ENCODE measurements at places on chromosomes 4 and X.
A peak's percentile ranks its signal among the peaks of the same experiment; 100 is the strongest.

GRCh38 chr4:187283201-187283955 lies 559.7 kb upstream of the FAT1 start:
- DNase-seq = no peak

- DNase-seq = no peak
Measured at GRCh38 chr4:76977736-76978350, 28.3 kb downstream of the SEPTIN11 start.

- DNase-seq = no peak
Measured at GRCh38 chr4:148118633-148119032, 323.6 kb downstream of the NR3C2 start.

- no peak for DNase-seq
Measured at GRCh38 chr4:148015058-148015457, 283.2 kb downstream of the ARHGAP10 start.

- no peak for DNase-seq
Measured at GRCh38 chr4:106773076-106773905, 262.8 kb downstream of the DKK2 start.

GRCh38 chr4:22678940-22679854 lies 13.5 kb upstream of the GBA3 start:
- peak; percentile 56 for DNase-seq

DNA sequence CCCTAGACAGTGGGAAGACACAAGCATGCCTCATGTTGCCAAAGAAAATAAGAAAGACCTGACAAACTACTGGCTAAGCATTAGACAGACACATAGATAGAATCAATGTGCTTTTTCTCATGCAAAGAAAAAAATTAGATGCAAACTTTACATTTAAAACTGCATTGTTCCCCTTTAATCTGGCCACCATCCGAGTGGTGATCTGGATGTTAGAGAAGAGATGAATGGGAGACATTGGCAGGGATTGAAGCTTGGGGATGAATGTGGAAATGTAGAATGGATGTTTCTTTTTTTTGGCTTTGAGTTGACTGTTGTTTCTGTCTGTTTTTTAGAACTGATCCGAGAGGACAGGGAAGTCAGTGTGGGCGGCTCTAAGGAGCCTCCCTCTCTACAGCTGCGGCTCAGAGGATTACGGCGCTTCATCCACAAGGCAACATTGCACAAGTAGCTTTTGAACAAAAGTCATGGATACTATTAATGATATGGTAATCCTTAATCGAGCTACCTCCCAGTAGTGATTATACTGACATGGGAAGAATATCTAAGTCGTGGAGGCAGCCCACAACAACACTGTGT lies 53.0 kb downstream of the HELT start:
- DNase-seq = no peak

- no peak for DNase-seq
Measured at GRCh38 chr4:81137446-81137845, 77.6 kb downstream of the PRKG2 start.

DNA sequence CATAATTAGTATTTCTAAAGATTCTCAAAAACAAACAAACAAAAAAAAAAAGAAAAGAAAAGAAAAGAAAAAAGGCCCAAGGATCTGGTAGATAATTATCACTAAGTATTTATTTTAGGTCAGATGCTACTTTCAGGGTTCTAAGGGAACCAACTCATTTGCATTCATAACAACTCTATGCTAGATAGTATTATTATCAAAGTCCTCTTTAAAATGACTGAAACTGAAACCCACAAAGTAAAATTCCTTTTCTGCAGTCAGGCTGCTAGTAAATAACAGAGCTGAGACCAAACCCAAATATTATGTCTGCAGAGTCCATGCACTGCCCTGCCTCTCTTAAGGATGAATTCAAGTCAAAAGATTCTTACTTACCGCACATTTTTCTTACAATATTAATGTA lies 38.3 kb upstream of the MAPK10 start:
- DNase-seq = no peak

- no peak for DNase-seq
Measured at GRCh38 chrX:46673620-46674359, 85.1 kb downstream of the SLC9A7 start.

DNA sequence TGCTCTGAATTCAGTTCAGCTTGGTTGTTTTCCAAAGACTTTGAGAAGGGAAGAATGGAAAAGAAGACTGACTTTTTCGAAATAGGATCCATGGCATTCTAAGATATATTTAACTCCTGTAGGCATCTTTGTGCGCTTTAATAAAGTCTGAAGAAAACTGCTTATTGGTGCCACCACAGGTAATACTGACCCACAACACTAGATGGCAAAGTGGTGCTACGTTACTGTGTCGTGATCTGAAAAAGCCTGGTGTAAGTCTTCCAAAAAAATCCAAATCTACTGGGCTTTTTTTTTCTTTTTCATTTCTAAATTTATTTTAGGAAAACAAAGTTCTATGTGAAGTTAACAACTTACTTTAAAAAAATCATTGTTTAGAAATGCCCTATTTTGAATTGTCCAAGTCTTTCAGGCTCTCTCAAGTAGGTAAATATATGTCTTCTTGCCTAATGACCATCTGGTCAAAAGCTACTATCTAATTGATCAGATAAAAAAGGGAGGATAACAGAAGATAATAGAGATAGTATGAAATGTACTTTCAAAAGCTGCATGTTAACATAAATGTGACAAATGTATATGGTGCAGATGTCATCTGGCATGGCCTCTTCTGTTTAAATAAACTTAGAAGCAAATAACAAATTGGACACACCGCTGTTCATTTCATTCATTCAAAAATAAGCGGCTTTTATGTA lies 47.0 kb upstream of the MID1IP1 start:
- peak; percentile 55 for DNase-seq

- no peak for DNase-seq
Measured at GRCh38 chrX:9730752-9731151, 34.9 kb downstream of the GPR143 start.

DNA sequence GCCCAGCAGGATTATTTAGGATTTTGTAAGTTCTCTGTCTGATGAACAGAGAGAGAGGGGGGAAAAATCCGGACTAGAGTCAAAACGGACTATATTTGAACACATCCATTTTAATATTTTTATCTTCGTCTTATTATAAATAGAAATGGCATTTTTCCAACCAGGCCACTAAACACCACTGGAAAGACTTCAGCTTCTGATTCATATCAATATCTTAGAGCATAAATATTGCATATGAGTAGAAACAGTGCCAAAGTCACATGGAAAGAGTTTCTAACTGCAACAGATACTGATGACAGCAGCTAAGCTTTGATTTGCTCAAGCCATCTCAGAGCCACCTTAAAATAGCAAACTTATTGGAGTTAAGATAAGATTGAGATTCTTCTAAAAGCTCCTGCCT lies 456 bp downstream of the PPARGC1A start:
- DNase-seq = no peak

GRCh38 chrX:37701588-37701987 lies 16.0 kb downstream of the XK start:
- no peak for DNase-seq

DNA sequence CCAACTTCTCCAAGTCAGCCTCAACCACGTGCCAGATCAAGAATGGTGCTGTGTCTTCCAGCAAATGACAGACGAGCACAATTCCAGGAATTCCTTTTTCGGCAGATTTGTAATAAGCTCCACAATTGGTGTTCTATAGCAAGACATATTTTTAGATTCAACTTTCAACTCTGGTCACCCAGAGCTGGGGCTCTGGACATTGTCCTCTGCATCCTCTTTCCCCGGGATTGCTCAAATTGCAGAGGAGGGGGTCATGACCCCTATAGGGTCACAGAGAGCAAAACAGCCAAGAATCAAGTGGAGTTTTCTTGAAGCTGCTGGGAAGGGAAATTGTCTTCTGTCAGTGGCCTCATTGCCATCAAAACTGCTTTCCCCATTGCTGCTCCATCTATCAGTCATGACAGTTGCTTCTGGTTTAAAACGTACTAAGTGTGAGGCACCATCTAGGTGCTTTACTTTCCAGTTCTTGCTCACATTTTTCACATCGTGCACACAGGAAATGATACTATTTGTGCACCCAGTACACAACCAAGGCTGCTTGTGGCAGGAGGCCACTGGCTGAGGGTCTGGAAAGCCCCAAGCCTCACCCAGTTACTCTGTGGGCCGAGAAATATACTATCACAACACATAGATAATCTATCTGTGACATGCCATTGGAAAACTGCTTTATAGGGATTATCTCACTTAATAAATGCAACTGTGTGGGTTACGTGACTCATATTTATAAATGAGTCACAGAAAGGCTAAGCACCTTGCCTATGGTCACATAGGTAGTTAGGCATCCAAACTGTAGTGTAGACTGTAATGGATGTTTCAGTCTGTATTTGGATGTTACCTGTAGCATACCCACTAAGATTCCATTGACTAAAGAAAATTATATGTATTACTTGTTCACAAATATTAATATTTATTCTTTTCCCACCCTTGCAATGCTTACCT lies 91.7 kb upstream of the PHOX2B start:
- no peak for DNase-seq

- DNase-seq = no peak
Measured at GRCh38 chr4:78481180-78481579, 70.4 kb upstream of the ANXA3 start.

GRCh38 chr4:147318586-147318985 lies 162.3 kb upstream of the EDNRA start:
- DNase-seq = no peak

GRCh38 chr4:7029921-7030320 lies 13.3 kb upstream of the TADA2B start:
- no peak for DNase-seq

DNA sequence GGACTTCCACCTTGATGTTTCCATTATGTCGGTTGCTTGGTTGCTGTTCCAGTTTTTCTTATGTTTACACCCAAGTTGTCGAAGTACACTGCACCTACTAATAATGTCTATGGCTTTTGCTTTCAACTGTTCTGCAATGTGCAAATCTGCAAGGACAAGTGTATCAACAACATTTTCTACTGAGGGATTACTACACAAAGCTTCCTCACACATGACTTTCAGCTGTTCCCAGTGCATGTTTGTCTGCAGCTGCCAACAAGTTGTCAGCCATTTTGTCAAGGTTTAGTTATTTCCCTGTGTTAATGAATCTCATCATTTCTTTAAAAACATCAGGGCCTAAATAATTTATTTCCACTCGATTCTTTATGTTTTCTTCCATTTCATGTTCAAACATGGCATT lies 45.4 kb upstream of the UGT2A3 start:
- DNase-seq = no peak

- DNase-seq = no peak
Measured at GRCh38 chr4:121712001-121712651, 15.3 kb upstream of the ANXA5 start.

- no peak for DNase-seq
Measured at GRCh38 chr4:3108211-3108610, 33.7 kb downstream of the HTT start.

DNA sequence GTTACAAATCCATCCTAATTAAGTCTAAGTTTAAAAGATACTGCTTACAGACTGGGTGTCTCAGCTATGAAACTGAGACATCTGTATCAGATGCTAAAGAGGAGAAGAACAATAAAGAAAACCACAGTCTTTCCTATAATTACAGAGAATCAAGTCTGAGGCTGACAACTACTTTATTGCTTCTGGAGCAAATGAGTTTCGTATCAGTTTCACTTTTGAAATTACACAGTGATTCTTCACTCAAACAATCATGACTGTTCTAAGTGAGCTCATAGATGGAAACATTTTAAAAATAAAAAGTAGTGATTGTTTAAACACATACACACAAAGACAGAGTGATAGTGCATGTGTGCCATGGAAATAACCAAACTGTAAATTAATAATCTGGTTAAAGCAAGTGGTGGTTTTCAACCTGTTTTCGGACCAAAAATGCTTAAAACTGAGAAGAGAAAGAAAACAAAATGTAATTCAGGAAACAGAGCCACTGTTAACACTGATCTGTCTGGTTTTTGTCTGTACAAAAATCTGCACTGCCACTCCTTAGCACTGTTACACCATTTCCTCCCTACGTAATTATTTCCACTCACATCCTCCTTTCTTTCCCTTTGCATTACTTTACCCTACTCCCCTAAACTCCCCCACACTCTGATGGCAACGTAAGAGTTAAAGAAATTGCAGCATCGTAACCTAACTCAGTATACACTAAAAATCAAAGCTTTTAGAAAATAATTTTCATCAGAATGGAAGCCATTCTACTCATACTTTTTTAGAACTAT lies 12.5 kb downstream of the RFC1 start:
- no peak for DNase-seq

- peak; percentile 22 for DNase-seq
Measured at GRCh38 chr4:73341454-73341853, 62.6 kb upstream of the ALB start.

GRCh38 chrX:10582215-10582733 lies 38.1 kb downstream of the MID1 start:
- no peak for DNase-seq

DNA sequence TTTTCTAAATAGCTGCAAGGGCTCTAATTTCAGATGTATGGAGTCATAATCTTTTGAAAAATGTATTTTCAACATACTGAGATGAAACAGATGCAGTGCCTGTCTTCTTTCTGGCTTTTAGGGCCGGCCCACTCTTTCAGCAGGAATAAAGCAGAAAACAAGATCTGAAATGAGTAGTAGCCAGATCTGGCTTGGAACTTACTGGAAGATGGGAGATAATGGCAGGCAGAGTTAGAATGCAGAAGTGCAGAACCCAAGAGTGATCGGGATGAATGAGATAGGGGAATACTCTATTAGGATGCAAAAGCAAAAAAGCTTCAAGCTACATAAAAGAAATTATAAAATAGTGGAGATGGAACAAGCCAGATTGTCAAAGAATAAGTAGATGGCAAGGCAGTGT lies 1.4 kb upstream of the FAM120C start:
- no peak for DNase-seq

GRCh38 chr4:37393889-37394288 lies 149.3 kb downstream of the NWD2 start:
- DNase-seq = no peak

GRCh38 chrX:153646620-153647373 lies at the start of gene DUSP9:
Gene DUSP9 (plus strand): TSS chrX:153647203. CDS start chrX:153647954, 751 bp downstream.
- peak; percentile 47 for DNase-seq

GRCh38 chrX:13266641-13267345 lies 53.1 kb downstream of the ATXN3L start:
- DNase-seq = no peak

DNA sequence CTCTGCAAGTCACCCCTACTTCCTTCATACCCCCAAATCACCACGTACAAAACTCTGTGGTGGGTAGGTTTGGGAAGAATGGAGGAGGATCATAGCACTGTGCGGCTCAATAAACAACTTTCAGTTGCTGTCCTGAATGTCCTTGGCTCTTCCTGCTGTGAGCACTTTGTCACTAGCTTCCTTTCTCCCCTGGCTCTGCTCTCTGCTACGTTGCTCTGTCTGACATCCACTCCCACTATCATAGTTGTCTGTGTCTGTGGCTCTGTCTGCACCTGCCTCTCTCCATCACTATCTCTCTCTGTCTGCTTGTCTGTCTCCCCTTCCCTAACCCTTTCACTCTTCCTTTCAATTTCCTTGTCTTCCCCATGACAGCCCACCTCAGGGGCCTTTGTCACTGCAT lies 21.2 kb upstream of the SMPX start:
- no peak for DNase-seq

GRCh38 chr4:85760511-85760910 lies 285.6 kb downstream of the ARHGAP24 start:
- peak; percentile 76 for DNase-seq
